Lung (tissue), 17 donors: ENCODE measurements at places on chromosomes 7 and 10. TPM values are rescaled to one million over a fixed set of nuclear protein-coding genes. Genes with fewer than 3 reads are reported as not detected.

DNA sequence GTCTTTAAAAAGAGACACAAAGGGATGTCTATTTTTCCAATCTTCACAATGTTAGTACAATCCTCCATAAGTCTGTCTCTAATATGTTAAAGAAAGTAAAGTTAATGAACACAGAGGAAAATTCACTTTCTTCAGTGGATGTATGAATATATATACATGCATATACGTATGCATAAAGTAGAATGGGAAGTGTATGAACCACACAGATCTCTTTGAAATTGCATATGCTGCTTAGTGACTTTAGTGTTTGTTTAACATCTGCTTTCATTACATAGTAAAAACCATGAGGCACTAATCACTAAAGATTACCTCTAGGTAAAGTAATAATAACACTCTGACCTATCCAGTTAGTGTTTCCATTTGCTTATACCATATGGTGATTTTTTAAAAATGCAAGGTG lies 451.2 kb downstream of the SEMA3D start:
- H3K4me1 ChIP-seq: no peaks in the 10 kb centered on the region
- no peaks in the 10 kb centered on the region for H3K36me3 ChIP-seq
- DNase-seq: no peak

DNA sequence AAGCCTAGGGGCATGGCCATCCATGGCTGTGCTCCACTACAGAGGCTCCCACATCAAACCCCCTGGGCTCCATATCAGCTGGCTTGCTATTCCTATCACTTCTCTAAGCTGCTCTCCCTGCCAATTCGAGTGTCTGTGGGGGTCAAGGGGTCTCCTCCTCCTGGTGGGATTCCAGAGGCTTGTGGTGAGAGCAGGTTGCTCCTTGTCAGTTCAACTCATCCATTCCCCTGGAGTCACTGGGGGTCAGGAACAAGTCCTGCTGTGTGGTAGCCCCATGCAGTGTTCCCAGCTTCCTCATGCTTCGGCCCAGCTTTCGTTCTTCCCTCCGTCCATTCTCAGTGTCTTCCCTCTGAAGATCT lies 86.6 kb upstream of the UNC5B start:
- H3K36me3 ChIP-seq: no peaks in the 10 kb centered on the region
- H3K4me1 ChIP-seq: no peaks in the 10 kb centered on the region
- no peak overlapping the region for H3K4me3 ChIP-seq

DNA sequence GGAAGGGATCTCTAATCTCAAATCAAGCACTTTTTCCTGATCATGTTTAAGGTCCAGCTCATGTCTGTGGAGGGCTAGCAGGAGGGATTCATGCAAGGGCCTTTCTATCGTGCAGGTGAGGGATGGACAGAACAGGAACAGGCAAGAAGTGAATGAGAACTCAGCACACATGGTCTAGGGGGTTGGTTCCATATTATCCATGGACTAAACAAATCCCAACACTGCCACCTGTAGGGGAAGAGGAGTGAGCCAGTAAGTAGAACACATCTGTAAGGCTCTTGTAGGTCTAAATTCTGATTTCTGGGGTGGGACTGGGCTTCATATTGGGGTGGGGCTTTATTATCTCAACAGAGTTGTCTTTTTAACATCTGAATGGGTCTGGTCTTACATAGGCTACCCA lies 138.0 kb upstream of the TARP start:
- H3K4me3 ChIP-seq: no peak overlapping the region
- H3K27ac ChIP-seq: no peak overlapping the region
- DNase-seq: no peak
- peaks cover 5% of the 10 kb centered on the region for H3K4me1 ChIP-seq
- no peaks in the 10 kb centered on the region for H3K36me3 ChIP-seq
- H3K27me3 ChIP-seq: no peaks in the 10 kb centered on the region

DNA sequence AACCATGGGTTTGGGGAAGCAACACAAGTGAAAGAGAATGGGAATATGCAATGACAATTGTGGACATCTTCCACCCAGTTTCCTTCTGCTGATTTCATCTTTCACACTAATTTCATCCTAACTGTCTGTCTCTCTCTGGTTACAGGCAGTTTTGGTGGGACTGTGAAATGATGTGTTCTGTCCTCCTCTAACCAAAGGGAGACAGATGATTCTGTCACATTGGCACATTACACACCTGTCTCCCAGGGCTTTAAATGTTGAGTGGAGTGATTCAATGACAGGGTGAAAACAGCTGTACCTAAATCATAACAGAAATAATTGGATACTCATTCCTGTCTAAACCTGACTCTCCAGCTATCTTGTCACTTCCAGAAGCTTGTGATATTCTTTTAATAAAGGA lies 60.0 kb downstream of the DGKB start:
- no peaks in the 10 kb centered on the region for H3K36me3 ChIP-seq
- no peaks in the 10 kb centered on the region for H3K4me1 ChIP-seq
- no peak overlapping the region for H3K4me3 ChIP-seq
- H3K27me3 ChIP-seq: no peaks in the 10 kb centered on the region
- DNase-seq: no peak

The OR2A2 gene
- not detected for total RNA-seq

GRCh38 chr7:37265006-37265405 lies 183.7 kb downstream of the ELMO1 start:
- H3K4me1 ChIP-seq: peaks cover 1% of the 10 kb centered on the region
- no peak overlapping the region for H3K4me3 ChIP-seq
- no peaks in the 10 kb centered on the region for H3K36me3 ChIP-seq

GRCh38 chr10:456486-456885 lies 233.0 kb downstream of the DIP2C start:
- no peak for DNase-seq
- H3K27ac ChIP-seq: no peak overlapping the region
- H3K27me3 ChIP-seq: no peaks in the 10 kb centered on the region
- no peak overlapping the region for H3K4me3 ChIP-seq
- peaks cover 11% of the 10 kb centered on the region for H3K4me1 ChIP-seq

- no peak overlapping the region for H3K27ac ChIP-seq
- no peak for DNase-seq
- H3K36me3 ChIP-seq: no peaks in the 10 kb centered on the region
These were observed 72.1 kb upstream of the NANOS1 start for GRCh38 chr10:118957443-118957825.

The NPFFR1 gene
- total RNA-seq: 0.12 TPM

- H3K36me3 ChIP-seq: no peaks in the 10 kb centered on the region
- peaks cover 16% of the 10 kb centered on the region for H3K4me1 ChIP-seq
- no peak overlapping the region for H3K4me3 ChIP-seq
- no peak overlapping the region for H3K27ac ChIP-seq
- no peak for DNase-seq
- no peaks in the 10 kb centered on the region for H3K27me3 ChIP-seq
These were observed 56.2 kb upstream of the IGFBP3 start for GRCh38 chr7:45977256-45977780.

DNA sequence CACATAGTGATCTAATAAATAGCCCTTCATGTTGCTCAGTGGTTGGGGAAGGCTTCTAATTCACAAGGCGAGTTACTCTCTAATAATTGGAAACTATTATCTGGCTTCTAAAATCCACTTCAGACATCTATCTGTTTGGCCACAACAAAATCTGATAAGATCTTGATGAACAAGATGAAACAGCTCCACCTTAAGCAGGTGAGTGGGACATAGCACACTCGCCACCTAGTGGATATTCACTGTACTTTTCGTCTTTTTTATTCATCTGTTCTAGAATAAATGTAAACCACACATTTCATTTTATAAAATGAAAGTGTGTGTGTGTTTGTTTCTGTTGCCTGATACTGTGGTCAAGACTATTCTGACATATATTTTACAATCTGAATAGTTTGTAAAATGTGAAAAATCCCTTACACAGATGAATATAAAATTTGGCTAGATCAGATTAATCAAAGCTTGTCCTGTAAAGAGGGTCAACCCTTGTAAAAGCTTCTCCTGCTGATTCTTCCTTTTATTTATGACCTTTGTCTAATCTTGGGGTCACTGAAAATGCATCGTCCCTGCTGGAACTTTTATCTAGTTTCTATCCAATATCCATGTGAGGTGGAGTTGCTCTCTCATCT lies 26.5 kb upstream of the CNTNAP2 start:
- no peaks in the 10 kb centered on the region for H3K36me3 ChIP-seq
- H3K27me3 ChIP-seq: no peaks in the 10 kb centered on the region
- no peak overlapping the region for H3K27ac ChIP-seq
- H3K4me1 ChIP-seq: no peaks in the 10 kb centered on the region
- DNase-seq: peak; percentile 58

- DNase-seq: no peak
- no peaks in the 10 kb centered on the region for H3K4me1 ChIP-seq
- H3K4me3 ChIP-seq: no peak overlapping the region
These were observed 234.4 kb downstream of the TEX36 start for GRCh38 chr10:125448596-125448995.

- no peaks in the 10 kb centered on the region for H3K27me3 ChIP-seq
- no peak overlapping the region for H3K4me3 ChIP-seq
- peaks cover 8% of the 10 kb centered on the region for H3K36me3 ChIP-seq
- no peak for DNase-seq
These were observed 2.8 kb downstream of the SERPINE1 start for GRCh38 chr7:101129603-101130117.

The NPS gene
- total RNA-seq: not detected

The AKR1C2 gene
- total RNA-seq: 1.8 TPM

The EGFR gene
- 60.9 TPM for total RNA-seq

- H3K36me3 ChIP-seq: no peaks in the 10 kb centered on the region
- H3K4me1 ChIP-seq: peaks cover 11% of the 10 kb centered on the region
- DNase-seq: peak; percentile 54
- H3K27me3 ChIP-seq: no peaks in the 10 kb centered on the region
- peak overlapping the region; percentile 93 for H3K27ac ChIP-seq
These were observed 20.3 kb upstream of the KLF6 start for GRCh38 chr10:3805201-3805790.

DNA sequence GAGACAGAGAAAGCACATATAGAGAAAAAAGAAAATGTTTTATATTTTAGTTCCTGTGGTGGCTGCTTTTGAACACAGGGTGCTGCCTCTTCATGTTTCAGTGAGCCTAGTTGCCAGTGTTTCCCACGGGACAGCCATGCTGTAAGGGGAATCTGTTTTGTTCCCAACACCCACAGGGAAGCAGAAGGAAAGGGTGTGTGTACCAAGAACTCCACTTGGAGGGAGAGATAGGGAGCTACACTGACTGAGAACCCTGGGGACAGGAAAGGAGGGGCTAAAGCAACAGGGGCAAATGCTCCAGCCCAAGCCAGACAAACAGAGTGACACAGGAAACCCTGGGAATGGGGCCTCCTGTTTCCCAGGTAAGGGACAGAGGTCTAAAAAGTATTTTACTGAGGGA lies 40.2 kb downstream of the FRMPD2 start:
- H3K27me3 ChIP-seq: no peaks in the 10 kb centered on the region
- DNase-seq: no peak
- no peak overlapping the region for H3K4me3 ChIP-seq
- no peaks in the 10 kb centered on the region for H3K4me1 ChIP-seq

The GHRHR gene
- 0.77 TPM for total RNA-seq

- H3K27me3 ChIP-seq: no peaks in the 10 kb centered on the region
- no peak overlapping the region for H3K4me3 ChIP-seq
- DNase-seq: peak; percentile 25
- no peak overlapping the region for H3K27ac ChIP-seq
- no peaks in the 10 kb centered on the region for H3K36me3 ChIP-seq
These were observed 37.0 kb upstream of the DNAJB6 start for GRCh38 chr7:157299613-157300368.

DNA sequence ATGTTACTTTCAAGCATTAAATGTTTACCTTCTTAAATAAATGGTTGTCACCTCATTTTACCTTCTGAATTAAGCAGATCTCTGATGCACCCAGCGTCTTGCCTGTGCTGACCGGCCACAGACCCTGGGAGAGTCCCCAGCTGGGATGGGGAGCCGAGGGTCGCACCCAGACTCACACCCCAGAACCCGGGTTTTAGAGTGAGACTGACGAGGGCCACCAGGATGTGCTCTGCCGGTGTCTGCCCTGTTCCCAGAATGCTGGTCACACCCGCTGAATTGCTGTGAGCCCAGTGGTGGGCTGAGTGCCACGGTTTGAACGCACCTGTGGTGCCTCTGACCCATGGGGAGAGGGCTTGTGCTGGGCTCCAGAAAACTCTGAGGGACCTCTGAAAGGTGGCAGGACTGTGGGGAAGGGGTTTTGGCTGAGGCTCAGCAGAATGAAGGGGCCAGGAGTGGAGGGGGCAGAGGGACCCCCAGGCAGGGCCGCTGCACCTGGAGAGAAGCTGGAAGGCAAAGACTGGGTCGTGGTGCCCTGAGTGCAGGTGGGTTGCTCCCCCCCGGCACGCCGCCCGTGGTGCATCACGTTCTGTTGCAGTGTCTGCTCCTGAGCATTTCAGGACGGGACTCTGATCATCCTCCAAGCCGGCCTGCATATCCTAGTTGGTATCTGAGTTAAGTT lies 39.2 kb downstream of the INPP5A start:
- no peak for DNase-seq
- H3K27ac ChIP-seq: no peak overlapping the region
- no peak overlapping the region for H3K4me3 ChIP-seq
- H3K27me3 ChIP-seq: no peaks in the 10 kb centered on the region

- no peak for DNase-seq
- H3K36me3 ChIP-seq: no peaks in the 10 kb centered on the region
- no peak overlapping the region for H3K27ac ChIP-seq
- no peak overlapping the region for H3K4me3 ChIP-seq
These were observed 1.2 kb downstream of the PDIA4 start for GRCh38 chr7:149027055-149027454.

- no peaks in the 10 kb centered on the region for H3K27me3 ChIP-seq
- H3K4me3 ChIP-seq: no peak overlapping the region
- no peak overlapping the region for H3K27ac ChIP-seq
- H3K36me3 ChIP-seq: no peaks in the 10 kb centered on the region
- H3K4me1 ChIP-seq: no peaks in the 10 kb centered on the region
- no peak for DNase-seq
These were observed 87.9 kb upstream of the PTER start for GRCh38 chr10:16348891-16349290.

The WAC gene
- 70.0 TPM for total RNA-seq

DNA sequence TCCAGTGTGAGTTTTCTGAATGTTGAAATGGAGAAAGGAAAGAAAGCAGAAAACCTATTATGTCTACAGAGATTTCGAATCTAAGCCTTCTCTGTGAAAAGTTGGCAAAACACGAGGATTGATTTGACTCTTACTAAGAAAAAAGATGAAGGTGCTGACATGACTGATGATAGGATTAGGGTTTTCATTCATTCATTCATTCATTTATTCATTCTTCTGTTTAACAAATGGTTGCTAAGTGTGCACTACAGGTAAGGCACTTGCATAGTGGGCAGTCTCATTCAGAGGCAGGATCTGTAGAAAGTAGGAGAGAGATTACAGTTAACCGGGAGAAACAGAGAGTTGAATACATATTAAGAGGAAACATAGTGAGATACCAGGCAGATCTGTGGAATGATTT lies 137.1 kb downstream of the ZNF365 start:
- no peak for DNase-seq
- H3K27ac ChIP-seq: no peak overlapping the region
- no peaks in the 10 kb centered on the region for H3K4me1 ChIP-seq

The CALN1 gene
- 0.03 TPM for total RNA-seq

The NUPR2 gene
- total RNA-seq: 0.88 TPM

The CDK14 gene
- 117 TPM for total RNA-seq

- no peaks in the 10 kb centered on the region for H3K27me3 ChIP-seq
- DNase-seq: peak; percentile 54
- no peaks in the 10 kb centered on the region for H3K36me3 ChIP-seq
- H3K4me3 ChIP-seq: no peak overlapping the region
These were observed 292.9 kb upstream of the PITRM1 start for GRCh38 chr10:3465406-3465891.

The ZNF239 gene
- 3.5 TPM for total RNA-seq

GRCh38 chr10:19817231-19817933 lies 1.1 kb downstream of the PLXDC2 start:
- H3K27ac ChIP-seq: peak overlapping the region; percentile 29
- no peaks in the 10 kb centered on the region for H3K36me3 ChIP-seq
- peak overlapping the region; percentile 65 for H3K4me3 ChIP-seq
- peak; percentile 67 for DNase-seq
- H3K27me3 ChIP-seq: no peaks in the 10 kb centered on the region
- no peaks in the 10 kb centered on the region for H3K4me1 ChIP-seq
